ENCODE measurements at places on chromosomes 6 and 20.
A peak's percentile ranks its signal among the peaks of the same experiment; 100 is the strongest.

GRCh38 chr20:9617940-9618339 lies 103.5 kb downstream of the LAMP5 start:
- DNase-seq = peak; percentile 14

GRCh38 chr6:121143476-121143875 lies 190.8 kb downstream of the TBC1D32 start:
- peak; percentile 3 for DNase-seq

DNA sequence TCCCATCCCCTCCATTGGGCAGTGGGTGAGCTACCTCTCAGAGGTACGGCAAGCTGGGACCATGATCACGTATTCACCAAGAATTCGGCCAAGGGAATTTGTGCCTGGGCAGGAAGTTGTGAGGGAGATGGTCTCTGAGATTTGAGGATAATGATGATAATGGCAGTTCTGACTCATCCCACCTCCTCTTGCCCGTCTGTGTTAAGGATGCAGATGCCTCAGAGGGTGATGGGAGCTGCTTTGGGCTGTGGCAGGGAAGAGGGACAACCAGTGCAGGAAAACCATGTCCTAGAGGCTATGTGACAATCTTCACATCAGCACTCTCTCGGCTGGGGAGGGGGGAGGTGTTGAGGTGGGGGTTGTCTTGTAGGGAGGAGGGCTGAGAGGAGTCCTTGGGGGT lies 4.3 kb downstream of the TGM6 start:
- no peak for DNase-seq

DNA sequence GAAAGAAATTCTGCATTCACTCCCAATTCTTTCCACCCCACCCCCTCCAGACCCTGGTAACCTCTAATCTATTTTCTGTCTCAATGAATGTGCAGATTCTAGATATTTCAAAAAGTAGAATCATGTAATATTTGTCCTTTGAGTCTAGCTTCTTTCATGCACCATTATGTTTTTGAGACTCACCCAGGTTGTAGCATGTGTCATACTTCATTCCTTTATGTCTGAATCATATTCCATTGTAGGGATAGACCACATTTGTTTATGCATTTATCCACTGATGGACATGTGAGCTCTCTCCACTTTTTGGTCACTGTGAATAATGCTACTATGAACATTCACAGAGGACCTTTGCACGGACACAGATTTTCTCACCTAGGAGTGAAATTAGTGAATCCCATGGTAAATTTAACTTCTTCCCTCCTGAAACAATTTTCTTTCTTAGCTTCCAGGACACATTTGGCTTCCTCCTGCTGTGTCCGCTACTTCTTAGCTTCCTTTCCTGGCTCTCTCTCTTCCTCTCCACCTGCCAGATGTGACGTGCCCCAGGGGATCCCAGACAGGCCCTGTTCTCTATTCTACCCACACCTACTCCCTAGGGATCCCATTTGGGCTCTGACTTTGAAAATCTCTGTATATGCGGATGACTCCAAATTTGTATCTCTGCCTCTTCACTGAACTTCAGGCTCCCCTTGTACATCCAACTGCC lies 24.1 kb upstream of the ARFGEF2 start:
- DNase-seq = peak; percentile 75

DNA sequence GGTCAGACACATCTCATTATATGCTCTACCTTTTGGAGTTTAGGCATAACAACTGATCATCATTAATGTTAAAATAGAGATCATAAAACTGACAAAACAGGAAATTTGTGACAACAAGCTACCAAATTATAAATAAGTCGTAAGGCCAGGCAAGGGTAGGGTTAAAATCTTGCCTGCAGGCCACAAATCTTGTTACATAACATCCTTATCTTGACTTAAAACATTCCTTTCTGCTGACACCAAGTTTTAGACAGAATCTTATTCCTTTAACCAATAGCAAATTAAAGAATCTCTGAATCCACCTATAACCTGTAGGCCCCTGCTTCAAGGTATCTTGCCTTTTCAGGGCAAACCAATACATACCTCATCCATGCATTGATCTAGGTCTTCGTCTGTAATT lies 32.5 kb upstream of the NKAIN2 start:
- no peak for DNase-seq

GRCh38 chr6:2542858-2543218 lies 207.9 kb downstream of the MYLK4 start:
- DNase-seq = peak; percentile 6

- no peak for DNase-seq
These were observed 5.4 kb downstream of the CTNNBL1 start for GRCh38 chr20:37699202-37699601.

DNA sequence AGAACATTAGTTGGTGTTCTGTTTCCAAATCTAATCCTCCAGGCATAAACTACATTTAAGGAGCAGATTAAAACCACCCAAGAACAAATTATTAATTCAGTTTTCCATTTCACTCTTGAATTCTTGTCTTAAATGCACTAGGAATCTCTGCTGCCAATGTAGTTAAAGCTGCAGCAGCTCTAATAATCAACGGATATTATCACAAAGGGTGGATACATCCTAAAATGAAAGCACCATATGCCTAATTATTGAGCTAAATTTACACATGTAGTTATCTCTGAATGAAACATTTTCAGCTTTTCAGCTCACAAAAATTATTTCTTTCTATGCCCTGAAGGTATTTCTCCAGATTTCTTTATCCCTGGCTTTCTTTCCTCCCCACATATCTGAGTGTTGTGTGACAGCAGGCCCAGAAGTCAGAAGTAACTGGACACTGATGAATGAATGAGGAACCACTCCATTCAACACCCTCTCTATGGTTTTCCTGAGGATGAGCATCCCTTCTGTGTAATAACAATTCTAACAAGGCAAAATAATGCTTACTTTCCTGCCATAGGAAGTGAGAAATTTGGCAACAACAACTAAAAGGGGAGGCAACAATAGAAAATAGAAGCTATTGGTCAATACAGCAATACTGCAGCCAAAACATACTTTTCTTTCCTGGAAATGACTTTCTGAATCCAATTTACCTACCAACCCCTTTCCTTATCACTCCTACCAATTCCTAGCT lies 14.9 kb downstream of the MAN1A1 start:
- DNase-seq = peak; percentile 9

- no peak for DNase-seq
These were observed 37.6 kb upstream of the PHIP start for GRCh38 chr6:79115553-79116182.

- no peak for DNase-seq
These were observed 249.1 kb upstream of the TSHZ2 start for GRCh38 chr20:52722926-52723688.

DNA sequence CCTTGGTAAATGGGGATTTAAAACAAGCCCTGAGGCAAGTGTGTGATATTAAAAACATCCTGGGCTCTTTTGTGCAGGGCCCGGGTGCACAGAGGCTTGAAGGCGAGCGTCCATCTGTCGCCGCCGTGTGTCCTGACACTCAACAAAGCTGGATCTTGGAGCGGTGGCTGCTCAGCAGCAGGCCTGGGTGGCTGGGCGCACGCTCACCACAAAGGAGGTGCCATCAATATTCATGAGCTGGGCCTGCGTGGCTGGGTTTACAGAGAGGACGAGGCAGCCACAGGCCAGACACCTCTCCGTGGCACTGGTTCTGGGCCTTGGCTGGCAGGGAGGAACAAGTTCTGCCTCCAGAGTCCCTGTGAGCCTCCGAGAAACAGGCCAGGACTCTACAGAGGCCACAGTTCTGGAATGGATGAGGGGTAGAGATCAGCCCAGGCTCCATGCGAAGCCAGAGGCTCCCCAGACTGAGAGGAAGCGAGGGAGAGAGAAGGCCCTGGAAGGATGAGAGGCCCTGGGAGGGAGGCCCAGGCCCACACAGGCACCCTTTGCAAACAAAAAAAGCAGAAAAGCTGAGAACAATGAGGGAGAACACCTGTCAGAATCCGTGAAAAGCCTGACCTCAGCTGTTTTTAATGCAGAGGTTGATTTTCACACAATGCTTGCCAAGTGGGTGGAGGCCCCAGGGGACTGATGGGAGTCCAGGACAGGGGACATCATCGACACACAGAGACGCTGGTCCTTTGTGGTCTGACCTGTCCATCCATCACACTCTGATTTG lies 21.9 kb downstream of the BHLHE23 start:
- no peak for DNase-seq

- no peak for DNase-seq
These were observed 341.5 kb downstream of the TFAP2A start for GRCh38 chr6:10073341-10073740.

DNA sequence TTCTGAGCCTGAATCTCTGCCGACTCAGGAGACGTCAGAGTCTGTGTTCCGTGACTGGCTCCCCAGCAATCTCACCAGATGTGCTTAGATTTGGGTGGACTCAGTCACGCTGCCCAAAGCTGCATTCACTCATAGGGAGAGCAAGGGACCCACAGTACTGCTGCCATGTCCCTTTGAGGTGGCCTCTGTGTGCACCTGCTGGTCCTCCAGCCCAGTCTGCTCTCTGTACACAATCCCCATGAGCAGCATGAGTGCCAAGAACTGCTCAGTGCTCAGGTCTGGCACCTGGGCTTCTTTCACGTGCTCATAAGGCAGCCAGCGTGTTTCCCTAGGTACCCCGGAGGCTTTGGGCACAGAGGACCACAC lies 44.2 kb upstream of the TIAM2 start:
- no peak for DNase-seq

- DNase-seq = no peak
These were observed 229.7 kb downstream of the PLCB1 start for GRCh38 chr20:8361779-8362178.

- no peak for DNase-seq
These were observed 11.7 kb downstream of the SLC35A1 start for GRCh38 chr6:87484491-87484890.

DNA sequence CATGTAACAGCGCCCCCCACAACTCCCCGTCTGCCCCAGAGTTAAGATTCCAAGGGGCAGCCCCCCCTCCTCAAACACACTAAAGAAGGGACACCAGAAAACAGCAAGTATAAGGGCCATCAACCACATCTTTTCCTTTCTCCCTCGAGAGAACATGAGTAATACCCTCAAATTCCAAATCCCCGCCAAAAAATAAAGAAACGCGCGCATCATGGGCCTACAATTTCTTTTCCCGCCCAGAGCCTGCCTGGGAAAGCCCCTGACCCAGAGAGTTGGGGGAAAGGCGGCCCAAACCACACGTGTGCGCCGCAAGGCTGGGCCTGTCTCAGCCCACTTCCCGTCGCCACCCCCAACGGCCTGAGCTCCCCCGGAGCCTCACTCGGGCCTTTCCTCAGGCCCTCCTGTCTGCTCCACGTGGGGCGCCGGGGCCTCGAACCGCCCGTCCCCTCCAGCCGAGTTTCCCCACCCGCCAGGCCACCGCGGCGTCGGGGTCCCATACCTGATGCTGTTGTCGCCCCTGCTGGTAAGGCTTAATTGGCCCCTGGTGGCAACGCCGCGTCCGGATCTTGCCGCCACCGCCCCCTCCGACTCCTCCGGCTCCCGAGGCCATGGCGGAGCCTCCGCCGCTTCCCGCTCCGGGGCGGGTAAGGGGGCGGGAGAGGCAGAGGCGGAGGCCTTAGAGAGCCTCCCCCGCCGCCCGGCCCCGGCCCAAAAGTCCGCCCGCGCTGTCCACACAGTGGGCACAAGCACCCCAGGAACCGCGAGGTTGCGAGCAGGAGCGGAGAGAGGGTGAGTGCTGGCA lies 746 bp downstream of the NUP153 start:
- DNase-seq = peak; percentile 67

DNA sequence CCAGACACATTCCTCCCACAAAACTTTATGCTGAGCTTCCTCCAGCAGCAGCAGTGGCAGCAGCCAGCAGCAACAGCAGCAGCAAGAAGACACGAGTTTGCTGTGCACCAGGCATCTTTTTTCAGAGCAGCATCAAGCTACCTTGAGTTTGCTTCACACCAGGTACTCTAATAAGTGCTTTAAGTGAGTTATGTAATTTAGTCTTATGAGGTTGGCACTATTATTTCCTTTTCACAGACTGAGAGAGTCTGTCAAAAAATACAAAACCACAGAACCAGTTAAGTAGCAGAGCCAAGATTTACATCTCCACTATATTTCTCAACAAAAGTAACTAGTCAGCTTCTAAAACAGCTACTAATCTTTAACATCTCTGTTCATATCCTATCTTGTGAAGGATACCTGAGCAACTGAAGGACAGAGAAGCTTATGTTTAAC lies 23.7 kb downstream of the RANBP9 start:
- no peak for DNase-seq

GRCh38 chr20:10255846-10256245 lies 37.2 kb downstream of the SNAP25 start:
- no peak for DNase-seq

DNA sequence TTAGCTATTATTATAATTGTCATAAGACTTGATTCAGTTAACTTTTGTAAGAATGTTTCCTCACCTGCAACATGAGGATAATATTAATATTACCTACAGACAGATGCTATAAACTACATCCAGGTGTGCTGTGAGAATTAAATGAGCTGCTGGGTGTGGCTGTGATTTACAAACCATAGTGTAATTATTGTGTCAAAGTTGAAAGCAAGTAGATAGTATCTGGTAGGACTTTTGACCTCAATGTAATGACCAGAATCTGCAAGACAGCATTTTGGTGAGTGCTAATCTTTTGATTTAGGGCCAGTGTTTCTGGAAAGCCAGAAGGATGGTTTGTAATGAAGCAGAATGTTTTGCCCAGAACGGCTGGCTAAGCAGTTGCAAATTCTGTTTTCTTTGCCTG lies 162.5 kb downstream of the TRMT11 start:
- DNase-seq = no peak

GRCh38 chr20:2004171-2004570 lies 10.3 kb upstream of the PDYN start:
- no peak for DNase-seq

DNA sequence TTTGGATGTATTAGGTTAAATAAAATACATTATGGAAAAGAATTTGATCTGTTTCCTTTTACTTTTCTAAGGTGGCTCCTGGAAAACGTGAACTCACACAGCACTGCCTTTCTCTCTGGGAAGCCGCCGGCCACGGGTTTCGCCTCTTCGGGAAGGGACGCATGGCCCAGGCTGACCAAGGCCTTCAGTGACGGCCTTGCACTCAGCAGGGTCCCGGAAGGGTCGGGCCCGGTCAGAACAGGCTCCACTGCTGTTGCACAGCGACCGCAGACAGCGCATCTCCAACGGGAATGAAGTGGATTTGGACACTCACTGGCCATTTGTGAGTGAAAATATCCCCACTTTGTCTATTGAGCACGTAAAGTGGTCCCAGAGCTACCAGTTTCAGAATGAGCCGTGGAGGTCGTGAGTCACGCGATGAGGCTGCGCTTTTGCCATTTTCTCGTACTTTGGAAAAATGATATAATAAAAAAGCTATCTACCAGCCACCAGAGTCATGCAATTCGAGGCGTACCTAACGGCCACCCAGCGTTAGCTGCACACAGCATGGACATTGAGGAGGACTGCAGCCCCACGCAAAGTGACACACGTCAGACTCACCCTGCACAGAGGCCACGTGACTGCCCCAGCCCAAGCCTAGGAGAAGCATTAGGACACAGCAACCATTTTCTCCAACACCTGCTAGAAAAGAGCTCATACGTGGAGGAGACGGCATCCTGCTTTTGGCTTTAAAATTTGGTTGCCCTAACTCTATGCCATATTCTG lies 244.3 kb downstream of the TTLL2 start:
- no peak for DNase-seq

- no peak for DNase-seq
These were observed 176.8 kb downstream of the VEGFA start for GRCh38 chr6:43946641-43947363.

Measured in GM03348 (cell line).